ENCODE measurements at places on chromosomes 6 and 20.

- no peak for DNase-seq
Observed at GRCh38 chr20:63522091-63522868, 1.7 kb downstream of the PPDPF start.

GRCh38 chr6:43608807-43609206 is 20.3 kb downstream of the GTPBP2 start:
- DNase-seq, result no peak

GRCh38 chr6:44131892-44132291 is 4.5 kb downstream of the TMEM63B start:
- DNase-seq, result no peak

DNA sequence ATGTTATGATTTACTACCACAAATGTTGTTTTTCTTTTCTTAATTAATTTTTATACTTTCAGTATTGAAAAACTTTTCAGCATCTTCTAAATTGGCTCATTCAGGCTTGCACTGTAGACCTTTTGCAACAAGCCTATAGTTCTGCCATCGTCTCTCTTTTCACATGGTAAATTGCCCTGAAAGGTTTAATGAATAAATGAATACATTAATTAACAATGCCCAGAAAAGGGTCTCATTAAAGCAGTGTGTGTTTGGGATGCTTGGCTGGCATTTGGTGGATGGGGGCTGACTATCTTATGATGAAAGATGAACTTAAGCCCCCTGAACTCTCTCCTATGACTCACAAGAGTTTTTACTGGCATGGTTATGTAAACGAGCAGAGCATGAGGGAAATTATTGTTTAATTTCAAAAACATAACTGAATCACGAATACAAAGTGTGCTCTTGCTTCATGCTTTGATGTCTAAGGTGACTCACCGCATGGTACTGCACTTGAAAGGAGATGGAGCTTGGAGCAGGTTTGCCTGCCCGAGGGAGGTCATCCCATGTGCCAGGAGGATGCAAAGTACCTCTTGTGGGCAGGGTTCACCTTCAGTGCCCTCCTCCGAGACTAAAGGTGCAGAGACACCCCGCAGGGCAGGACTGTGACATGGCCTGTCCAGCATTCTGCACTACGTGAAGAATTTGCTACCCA is 13.8 kb upstream of the PCK1 start:
- DNase-seq, result no peak

All from T follicular helper cell (primary cell).